ENCODE measurements at places on chromosomes 16 and 17. TPM values are rescaled to one million over a fixed set of nuclear protein-coding genes. Genes with fewer than 3 reads are reported as not detected.

EPN3 gene
- total RNA-seq: not detected

KRTAP4-1 gene
- not detected for total RNA-seq

ARMC5 gene
- total RNA-seq: 16.9 TPM

SLFN11 gene
- 99.2 TPM for total RNA-seq

DNA sequence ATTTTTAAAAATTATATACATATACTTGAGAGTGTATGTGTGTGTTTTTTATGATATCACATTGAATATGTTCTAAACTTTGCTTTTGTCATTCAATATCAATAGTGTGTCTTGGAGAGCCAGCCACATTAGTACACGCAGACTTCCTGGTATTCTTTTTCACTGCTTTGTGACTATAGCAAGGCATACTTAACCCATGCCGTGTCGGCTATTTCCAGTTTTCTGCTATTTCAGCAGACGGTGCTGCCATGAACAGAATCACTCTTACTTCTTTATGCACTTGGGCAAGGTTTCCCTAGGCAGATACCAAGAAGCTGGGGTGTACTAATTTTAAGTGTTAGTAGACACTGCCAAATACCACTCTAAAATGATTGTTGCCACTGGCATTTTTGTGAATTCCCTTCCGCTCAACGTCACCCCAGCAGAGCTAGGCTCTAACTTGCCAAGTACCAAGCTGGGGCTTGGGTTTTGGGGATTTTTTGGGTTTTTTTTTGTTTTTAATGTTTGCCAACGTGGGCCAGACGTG lies 134.9 kb downstream of the SOCS1 start:
- no peak for DNase-seq

- no peak for DNase-seq
Measured at GRCh38 chr17:50087912-50088405, 7.2 kb upstream of the PDK2 start.

- DNase-seq: peak; percentile 26
Measured at GRCh38 chr17:66691644-66692420, 143.1 kb upstream of the CACNG5 start.
